ENCODE measurements at places on chromosomes 1 and 21.

DNA sequence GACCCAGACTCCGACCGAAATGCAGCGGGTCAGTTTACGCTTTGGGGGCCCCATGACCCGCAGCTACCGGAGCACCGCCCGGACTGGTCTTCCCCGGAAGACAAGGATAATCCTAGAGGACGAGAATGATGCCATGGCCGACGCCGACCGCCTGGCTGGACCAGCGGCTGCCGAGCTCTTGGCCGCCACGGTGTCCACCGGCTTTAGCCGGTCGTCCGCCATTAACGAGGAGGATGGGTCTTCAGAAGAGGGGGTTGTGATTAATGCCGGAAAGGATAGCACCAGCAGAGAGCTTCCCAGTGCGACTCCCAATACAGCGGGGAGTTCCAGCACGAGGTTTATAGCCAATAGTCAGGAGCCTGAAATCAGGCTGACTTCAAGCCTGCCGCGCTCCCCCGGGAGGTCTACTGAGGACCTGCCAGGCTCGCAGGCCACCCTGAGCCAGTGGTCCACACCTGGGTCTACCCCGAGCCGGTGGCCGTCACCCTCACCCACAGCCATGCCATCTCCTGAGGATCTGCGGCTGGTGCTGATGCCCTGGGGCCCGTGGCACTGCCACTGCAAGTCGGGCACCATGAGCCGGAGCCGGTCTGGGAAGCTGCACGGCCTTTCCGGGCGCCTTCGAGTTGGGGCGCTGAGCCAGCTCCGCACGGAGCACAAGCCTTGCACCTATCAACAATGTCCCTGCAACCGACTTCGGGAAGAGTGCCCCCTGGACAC is 534 bp downstream of the C1orf56 start:
- DNase-seq: no peak

GRCh38 chr1:49626472-49626871 is 397.3 kb downstream of the AGBL4 start:
- DNase-seq: no peak

GRCh38 chr1:4176841-4177240 is 276.8 kb upstream of the C1orf174 start:
- DNase-seq: no peak

- DNase-seq: peak; percentile 35
Observed at GRCh38 chr1:92960395-92961130, 699 bp downstream of the DIPK1A start.

- DNase-seq: no peak
Observed at GRCh38 chr1:36880155-36881067, 153.9 kb downstream of the GRIK3 start.

- no peak for DNase-seq
Observed at GRCh38 chr1:231385416-231385748, 36.7 kb downstream of the EGLN1 start.

- no peak for DNase-seq
Observed at GRCh38 chr21:42733037-42733627, 79.7 kb downstream of the PDE9A start.

DNA sequence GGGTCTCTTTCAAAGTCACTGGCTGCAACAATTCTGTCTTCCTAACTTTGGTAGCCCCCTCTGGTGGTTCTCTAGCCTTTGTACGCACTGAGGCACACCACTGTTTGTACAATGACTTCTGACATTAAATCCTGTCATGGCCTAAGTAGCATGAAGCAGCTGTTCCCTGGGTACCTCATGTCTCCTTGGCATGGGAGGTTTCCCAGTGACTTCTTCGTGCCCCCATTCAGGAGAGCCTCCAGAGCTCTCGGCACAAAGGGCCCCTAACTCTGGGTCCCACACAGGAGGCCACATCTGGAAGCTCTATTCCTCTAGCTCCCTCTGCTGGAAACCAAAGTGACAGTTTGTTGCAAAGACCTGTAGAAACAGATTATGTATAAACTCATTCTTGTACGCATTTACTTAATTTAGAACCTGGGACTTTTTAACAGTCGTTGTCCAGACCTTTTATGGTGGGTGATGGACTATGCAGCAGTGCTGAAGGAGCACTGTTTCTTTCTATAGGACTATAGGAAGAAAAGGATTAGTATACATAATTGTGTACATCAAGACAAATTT is 13.4 kb downstream of the SWT1 start:
- DNase-seq: peak; percentile 22

DNA sequence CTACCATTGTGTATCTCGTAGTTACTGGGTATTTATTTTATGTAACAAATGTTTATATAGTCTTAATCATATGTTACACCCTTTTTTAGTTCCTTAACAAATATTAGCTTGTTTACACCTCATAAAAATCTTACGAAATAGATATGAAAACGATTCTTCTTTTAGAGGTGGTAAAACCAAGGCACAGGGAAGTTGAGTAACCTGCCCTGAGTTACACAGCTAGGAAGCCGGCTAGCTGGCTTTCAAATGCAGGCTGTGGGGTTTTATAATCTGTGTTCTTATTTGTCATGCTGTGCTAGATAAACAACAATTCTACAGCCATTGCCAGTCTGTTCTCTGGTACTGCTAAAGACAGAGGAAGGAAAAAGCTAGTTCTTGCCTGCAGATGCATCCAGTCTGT is 109.6 kb downstream of the NOS1AP start:
- no peak for DNase-seq

DNA sequence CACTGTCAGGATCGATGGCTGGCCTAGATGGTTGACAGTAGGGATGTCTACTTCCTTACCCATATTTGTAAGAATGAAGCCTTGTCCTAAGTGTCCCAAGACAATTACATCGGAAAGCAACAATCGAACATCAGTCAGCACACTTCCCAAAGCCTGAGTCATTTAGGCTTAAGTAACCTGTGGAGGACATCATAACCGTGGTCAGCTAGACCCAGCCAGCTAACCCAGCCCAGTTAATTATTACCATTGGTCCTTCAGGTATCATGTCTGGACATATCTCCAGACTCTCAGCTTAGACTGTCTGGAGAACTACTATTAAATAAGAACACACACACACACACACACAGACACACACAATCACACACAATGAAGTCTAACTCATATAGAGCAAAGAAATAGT is 264.7 kb downstream of the TRABD2B start:
- DNase-seq: no peak

DNA sequence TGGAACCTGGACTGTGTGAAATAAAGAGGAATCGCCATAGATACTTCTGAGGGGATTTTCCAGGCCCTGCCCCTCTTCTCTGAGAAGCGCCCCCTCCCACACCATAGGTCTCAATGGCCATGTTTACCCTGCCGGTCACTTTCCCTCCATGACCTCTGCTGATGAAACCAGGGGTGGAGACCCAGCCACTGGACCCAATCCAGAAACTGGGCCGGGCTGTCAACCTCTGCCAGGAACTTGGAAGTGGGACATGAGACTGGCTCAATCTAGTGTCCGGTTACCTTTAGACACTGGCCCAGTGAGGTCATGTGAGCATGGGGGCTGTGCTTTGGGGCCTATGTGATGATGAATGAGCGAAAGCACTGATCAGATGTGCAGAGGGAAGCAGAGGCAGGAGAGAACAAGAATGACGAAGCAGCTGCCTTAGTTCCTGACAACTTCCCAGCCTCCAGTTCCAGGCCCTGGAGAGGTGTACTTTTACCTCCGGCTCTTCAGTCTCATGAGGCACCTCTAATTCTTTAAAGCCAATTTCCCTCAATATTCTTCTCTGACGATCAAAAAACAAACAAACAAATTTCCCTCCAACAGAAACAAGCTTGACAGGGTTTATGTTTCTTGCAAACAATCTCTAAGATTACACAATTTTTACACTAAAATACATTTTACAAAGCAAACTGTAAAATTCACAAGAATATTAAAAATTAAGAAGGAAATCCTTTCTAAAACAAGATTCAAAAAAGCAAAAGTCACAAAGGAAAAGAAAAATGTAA is 4.9 kb downstream of the ASAP3 start:
- DNase-seq: no peak

GRCh38 chr1:229410692-229411433 is 23.0 kb downstream of the ACTA1 start:
- DNase-seq: no peak

DNA sequence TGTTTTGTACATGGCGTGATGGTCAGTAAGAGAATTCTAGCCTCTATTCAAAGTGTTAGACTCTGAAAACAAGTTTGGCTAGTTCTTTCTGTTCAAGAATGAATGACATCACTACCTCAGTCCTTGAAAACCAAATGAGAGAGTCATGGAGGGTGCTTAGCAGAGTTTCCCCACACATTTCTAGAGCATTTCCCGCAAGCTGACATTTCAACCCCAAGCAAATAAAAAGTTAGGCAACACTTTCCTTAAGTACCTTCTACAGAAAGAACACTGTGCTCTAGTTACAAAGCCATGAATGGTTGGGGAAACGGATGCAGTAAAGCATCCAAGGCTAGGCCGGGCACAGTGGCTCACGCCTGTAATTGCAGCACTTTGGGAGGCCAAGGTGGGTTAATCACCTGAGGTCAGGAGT is 47.9 kb upstream of the SLC44A3 start:
- DNase-seq: no peak

DNA sequence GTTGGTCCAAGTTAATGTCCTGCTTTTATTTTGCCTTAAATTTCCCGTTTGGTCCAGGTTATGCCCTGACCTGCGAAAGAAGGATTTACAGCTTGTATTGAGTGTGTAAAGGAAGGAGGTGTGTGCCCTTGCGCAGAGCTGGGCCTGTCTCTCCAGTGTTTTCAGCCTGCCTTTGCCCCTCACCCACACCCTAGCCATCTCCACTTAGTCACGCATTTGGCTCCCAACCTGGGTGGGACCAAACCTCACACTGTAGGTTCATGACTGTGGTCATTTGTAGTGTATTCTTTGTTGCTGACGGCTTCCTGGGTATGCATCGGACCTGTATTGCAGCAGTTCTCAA is 572 bp upstream of the SRSF10 start:
- no peak for DNase-seq

GRCh38 chr1:84078108-84078841 is 65.8 kb upstream of the PRKACB start:
- DNase-seq: no peak

DNA sequence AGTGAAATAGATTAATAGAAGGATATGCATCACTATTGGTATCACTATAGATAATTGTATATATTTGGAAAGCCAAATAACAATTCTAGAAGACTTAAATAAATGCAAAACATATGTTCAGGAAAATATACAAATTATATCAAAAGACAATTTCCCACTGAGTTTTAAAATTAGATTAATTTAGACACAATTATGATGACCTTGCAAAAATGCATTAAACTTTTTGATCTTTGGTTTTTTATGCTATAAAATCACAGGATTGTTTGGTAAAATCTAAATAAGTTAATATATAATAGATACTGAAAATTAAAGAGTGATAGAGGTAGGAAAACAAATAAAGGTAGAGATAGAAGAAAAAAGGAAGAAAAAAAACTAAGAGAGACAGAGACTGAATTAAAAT is 2027.7 kb downstream of the MRPL39 start:
- DNase-seq: no peak

DNA sequence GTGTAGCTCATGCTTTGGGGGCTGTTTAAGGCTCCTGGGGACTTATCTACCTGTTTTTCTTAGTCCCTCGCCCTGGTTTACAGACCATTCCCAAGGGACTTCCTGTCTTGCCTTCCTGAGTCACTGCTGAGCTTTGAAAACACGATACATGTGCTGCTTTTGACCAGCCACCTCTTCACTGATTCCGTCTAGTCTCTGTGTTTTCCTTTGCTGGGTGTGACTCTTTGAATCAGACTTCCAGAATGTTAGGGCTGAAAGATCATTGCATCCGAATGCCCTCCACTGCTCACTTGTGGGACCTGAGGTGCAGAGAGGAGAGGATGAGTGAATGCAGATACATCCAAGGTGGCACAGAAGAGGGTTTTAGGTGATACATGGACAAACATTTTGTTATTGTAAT is 35.4 kb upstream of the CITED4 start:
- no peak for DNase-seq

DNA sequence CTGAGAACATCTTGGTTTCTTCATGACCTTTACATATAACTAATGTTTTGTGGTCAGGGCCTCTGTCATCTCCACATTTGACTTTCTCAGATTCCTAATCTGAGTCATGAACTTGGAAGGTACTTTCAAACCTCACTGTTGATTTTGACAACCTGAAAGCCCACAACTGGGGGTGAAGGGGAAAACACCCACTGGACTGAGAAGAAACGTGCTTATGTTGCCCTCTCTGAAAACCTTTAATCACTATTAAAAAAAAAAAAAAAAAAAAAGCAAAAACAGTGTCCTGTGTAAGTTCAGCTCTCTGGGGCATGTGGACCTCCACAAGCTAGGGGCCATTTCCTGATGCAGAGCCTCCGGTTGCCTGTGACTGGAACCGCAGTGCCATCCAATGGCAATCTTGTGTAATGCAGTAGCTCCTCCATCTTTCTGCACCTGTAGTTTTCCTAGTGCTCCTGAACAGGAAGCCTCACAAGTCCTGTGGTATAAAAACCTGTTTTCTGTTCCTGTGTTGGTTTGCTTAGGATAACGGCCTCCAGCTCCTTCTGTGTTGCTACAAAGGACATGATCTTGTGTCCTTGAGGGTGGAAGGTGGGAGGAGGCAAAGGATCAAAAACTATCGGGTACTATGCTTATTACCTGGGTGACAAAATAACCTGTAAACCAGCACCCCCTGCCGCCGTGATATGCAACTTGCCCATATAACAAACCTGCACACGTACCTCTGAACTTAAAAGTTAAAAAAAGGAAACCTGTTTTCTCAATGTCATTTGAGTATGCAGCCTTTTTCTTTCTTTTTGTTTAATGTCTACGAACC is 124.5 kb downstream of the ZNF648 start:
- DNase-seq: no peak

DNA sequence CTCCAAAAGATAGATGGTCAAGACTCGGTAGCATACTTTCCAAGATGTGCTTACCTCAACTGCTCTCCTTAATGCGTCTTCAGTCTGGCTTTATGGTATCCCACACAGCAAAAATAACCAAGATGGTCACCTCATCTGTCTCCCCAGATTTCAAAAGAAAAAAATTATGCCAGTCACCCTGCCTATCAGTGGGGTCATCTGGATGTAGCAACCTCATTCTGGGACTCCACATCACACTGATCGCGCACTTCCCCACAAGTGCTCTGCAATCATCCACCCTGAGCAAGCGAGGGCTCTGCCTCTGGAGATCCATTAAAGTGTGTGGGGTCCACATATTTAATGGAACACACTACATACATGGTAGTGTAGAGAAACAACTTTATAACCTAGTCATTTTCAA is 42.5 kb downstream of the ACBD3 start:
- no peak for DNase-seq

- no peak for DNase-seq
Observed at GRCh38 chr1:34800214-34800613, 7.4 kb downstream of the GJA4 start.

GRCh38 chr1:221459558-221459957 is 282.3 kb downstream of the DUSP10 start:
- DNase-seq: no peak

GRCh38 chr1:93322349-93322748 is 23.4 kb upstream of the DR1 start:
- no peak for DNase-seq

GRCh38 chr21:40704141-40704540 is 142.8 kb downstream of the DSCAM start:
- no peak for DNase-seq
